Neuronal stem cell (in vitro differentiated cells): ENCODE measurements at places on chromosomes 12 and 14.

GRCh38 chr14:100873096-100873482 lies 30.4 kb downstream of the RTL1 start:
- DNase-seq: no peak

DNA sequence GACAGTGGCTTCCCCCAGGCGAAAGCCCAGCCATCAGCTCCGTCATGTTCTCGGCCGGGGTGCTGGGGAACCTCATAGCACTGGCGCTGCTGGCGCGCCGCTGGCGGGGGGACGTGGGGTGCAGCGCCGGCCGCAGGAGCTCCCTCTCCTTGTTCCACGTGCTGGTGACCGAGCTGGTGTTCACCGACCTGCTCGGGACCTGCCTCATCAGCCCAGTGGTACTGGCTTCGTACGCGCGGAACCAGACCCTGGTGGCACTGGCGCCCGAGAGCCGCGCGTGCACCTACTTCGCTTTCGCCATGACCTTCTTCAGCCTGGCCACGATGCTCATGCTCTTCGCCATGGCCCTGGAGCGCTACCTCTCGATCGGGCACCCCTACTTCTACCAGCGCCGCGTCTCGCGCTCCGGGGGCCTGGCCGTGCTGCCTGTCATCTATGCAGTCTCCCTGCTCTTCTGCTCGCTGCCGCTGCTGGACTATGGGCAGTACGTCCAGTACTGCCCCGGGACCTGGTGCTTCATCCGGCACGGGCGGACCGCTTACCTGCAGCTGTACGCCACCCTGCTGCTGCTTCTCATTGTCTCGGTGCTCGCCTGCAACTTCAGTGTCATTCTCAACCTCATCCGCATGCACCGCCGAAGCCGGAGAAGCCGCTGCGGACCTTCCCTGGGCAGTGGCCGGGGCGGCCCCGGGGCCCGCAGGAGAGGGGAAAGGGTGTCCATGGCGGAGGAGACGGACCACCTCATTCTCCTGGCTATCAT lies 663 bp downstream of the PTGER2 start:
- no peak for DNase-seq

DNA sequence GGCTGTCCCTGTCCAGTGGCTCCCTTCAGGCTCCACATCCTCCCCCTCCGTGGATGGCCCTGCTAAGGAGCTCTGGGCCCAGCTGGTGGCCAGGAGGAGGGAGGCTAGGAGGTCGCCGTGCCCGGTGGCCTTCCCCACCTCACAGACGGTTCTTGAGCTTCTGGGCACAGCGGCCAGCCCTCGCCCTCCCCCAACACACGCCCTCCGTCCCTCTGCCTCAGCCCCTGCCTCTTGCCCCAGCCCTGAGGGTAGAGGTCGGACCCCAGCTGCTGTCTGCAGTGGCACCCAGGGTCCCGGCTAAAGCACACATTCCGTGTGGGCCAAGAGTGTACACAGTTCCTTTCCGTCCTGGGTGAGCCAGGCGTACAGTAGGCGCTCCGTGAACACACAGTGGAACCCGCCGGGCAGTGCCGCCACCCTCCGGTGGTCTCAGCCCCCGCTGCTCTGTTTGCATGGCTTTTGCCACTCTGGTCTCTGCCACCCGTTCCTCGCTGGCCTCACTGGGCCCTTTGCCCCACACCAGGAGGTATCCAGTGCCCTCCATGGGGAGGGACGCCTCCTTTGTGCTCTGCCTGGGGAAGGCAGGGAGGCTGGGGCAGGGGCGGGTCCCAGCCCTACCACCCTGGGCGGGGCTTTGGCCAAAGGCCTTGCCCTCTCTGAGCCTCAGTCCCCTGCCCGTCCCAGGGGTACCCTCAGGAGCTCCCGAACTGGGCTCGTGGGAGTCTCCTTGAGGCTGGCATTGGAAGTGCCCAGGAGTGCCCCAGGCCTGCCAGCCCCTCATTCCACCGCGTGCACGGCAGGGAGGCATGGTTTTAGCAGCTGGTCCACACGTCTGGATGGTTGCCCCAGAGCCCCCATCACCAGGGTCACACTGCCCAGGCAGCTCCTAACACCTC lies 13.0 kb downstream of the TRMT61A start:
- DNase-seq: no peak

- DNase-seq: no peak
Measured at GRCh38 chr12:59858508-59859170, 262.8 kb downstream of the SLC16A7 start.

DNA sequence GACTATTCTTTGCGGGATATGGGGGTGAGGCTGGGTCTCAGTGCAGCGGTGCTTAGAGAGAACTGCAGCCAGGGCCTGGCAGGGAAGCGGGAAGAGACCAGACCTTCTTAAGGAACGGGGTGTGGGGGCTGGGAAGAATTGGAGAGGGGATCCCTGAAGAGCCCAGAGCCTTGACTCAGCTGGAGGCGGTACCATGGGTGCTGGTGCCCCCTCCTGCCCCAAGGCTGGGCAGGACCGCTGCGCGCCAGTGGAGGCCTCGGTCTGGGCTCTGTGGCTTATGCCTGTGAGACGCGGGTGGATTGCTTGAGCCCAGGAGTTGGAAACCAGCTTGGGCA lies 1.3 kb upstream of the RNU7-1 start:
- DNase-seq: no peak

- peak; percentile 49 for DNase-seq
Measured at GRCh38 chr12:119036878-119037825, 55.8 kb downstream of the SRRM4 start.

DNA sequence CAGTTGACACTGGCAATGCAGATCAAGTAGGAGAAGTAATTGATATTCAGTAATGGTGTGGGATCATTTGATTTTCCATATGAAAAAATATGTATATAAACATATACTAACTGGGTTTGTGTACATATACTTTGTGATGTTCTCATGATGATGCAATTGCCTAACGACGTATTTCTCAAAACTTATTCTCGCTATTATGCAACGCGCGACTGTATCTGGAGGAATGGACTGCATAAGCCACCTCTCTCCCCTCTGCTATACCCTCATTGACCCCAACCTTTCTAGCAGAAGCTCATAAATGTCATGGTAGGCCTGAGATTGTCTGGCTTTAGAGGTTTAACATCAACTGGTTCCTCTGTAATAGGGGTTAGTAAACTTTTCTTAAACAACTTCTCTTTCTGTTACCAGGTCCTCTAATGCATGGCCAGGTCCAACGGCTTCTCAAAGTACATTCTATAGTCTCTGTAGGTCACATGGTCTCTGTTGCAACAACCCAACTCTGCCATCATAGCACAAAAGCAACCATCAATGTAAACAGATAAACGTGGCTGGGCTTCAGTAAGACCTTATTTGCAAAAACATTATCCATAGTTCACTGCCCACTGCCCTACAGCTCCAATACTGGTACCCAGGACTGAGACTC lies 59.3 kb downstream of the FOXN3 start:
- no peak for DNase-seq

DNA sequence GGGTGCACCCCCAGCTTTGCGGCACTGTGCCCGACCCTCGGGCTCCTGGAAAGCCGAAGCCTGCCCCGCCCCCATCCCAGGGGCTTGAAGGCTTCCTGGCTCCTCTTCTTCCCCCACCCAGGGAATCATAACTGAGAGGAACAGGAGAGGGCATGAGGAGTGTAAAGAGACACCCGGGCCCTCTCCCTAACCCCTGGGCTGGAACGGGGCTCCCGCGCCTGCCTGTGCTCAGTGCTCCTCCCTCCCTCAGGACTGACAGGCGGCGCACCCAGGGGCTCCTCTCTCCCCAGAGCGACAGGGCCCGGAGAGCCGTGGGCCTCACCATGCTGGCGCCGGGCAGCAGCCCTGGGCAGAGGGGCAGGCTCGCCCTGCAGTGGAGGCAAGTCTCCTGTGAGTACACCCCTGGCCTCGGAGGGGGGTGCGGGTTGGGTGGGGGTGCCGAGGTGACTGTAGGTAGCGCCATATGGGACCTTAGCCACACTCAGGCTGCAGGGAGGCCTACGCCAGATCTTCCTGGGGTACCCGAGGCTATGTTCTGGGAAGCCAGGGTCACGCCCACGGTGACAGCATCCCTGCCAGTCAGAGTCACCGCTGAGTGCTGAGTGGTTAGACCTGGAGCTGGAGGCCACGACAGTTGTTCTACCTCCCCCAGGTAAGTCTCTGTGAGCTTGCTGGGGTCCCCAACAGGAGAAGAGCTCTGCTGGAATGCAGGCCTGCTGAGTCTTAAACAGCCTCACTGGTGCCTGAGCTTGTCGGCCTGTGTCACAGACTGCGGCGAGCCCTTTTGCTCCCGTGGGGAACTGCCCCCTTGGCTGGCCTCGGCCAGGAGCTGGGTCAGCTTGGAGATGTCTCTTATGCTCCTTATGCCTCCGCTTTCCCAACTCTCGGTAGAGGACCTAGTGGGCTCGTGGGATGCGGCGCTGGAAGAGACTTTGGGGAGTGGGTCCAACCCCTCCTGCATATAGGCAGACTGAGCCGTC lies 7.8 kb downstream of the LRTM2 start:
- no peak for DNase-seq

- no peak for DNase-seq
Measured at GRCh38 chr14:37037636-37038387, 134.6 kb downstream of the SLC25A21 start.

DNA sequence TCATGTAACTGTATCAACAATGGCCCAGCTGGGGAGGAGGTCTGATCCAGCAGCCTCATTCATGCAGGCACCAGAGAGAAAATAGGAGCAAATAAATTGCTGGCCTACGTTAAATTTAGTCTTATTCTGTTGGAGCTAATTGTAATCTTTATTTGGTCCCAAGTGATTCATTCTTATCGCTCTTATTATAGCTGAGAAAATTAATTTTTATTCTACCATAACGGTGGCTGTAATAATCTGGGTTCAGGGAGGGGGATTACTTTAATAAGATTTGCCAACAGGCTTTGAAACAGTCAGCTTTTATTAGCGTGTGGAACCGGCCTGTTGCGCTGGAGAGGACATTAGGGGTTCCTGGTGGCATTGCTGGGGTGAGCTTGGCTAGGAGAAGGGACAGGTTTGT lies 254.9 kb downstream of the AACS start:
- DNase-seq: no peak

DNA sequence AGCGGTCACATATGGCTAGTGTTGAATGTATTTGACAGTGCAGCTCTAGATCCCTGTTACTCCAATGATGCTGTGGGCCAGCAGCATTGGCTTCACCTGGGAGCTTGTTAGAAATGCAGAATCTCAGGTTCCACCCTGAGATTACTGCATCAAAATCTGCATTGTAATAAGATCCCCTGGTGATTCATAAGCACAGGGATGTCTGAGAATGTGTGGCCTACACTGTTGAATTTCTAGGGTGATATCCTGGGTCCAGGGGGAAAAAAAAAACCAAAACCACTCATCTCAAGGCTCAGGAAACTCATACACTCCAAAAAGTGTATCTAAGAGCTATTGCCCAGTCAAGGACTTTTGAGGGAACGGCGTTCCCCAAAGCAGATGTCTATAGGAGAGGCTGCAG lies 196.8 kb downstream of the PPM1H start:
- DNase-seq: no peak

- no peak for DNase-seq
Measured at GRCh38 chr12:31797230-31797872, 68.5 kb upstream of the AMN1 start.

DNA sequence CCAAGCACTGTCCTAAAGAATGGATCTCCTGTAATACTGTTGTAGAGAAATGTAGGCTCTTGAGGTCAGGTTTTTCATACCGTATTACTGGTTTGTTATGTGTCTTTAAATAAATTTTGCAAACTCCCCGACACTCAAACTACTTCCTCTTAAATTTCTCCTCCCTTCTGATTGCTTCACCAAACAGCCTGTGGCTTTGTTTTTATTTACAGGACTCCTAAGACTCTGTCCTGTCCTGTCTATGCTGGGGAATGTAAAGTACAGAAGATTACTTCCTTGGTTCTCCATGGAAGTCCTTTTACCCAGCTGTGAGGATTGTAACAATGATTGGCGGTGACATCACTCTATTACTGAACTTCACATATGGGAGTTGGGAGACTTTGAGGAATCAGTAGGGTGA lies 873.5 kb downstream of the DIO2 start:
- DNase-seq: no peak

GRCh38 chr14:76352639-76353281 lies 23.2 kb upstream of the ESRRB start:
- peak; percentile 69 for DNase-seq

GRCh38 chr12:91505006-91505405 lies 322.4 kb upstream of the DCN start:
- no peak for DNase-seq

DNA sequence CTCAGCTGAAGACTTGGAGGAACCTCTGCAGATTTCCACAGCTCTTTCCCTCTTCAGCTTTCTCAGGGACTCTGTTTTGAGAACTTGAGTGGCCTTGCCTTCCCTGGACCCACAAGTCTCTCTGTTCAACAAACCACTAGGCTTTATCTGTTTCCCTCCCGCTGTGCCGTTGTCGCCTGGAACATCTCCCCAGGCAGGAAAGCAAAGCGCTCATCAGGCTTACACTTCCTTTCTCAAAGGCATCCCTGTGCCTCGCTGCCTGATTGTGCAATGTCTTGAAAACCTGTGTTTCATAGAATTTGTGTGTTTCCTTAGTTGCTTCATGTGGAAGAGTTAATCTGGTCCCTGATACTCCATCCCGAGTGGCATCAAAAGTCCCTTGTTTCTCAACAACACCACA lies 64.1 kb downstream of the PPM1A start:
- DNase-seq: no peak

DNA sequence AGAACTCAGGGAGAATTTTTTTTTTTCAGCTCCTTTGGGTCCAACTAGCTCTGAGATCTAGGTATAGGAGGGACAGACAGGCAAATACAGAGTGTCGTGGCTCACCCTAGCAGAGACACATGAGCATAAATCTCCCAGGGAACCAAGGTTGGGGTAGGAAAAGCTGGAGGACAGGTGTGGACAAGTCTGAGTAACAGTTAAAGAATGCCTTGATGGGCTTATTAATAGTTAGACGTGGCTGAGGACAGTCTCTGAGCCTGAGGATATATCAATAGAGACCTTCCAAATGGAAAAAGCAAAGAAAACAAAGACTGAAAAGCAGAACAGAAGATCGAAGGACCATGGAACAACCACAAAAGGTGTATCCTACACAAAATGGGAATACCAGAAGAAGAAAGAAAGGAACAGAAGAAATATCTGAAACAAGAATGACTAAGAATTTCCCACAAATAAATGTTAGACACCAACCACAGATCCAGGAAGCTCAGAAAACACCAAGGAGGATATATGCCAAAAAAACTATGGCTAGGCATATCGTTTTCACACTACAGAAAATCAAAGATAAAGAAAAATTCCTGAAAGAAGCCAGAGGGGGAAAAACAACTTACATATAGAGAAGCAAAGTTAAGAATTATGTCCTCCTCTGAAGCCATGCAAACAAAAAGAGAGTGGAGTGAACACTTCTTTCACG lies 80.9 kb downstream of the PTPRB start:
- DNase-seq: no peak

GRCh38 chr12:67630373-67631088 lies 18.0 kb upstream of the DYRK2 start:
- DNase-seq: no peak

- DNase-seq: peak; percentile 44
Measured at GRCh38 chr14:65164068-65164824, 61.9 kb upstream of the MAX start.

GRCh38 chr12:86265329-86265695 lies 9.1 kb upstream of the MGAT4C start:
- no peak for DNase-seq
